WTC11 (cell line): ENCODE measurements at places on chromosomes 7 and 10. TPM values are rescaled to one million over a fixed set of nuclear protein-coding genes. Genes with fewer than 3 reads are reported as not detected.

The VIPR2 gene
- 7.5 to 7.8 TPM (median 7.6 TPM) in 3 replicates for total RNA-seq

The LBX1 gene
- total RNA-seq = not detected in 3 replicates

The IL2RA gene
- 0.31 to 0.41 TPM (median 0.32 TPM) in 3 replicates for total RNA-seq

The NPY4R2 gene
- not detected in 3 replicates for total RNA-seq

The FERD3L gene
- total RNA-seq = not detected in 3 replicates

The TMEM270 gene
- total RNA-seq = 0.28 TPM in 1 of 3 replicates, not detected in the others

The ERV3-1 gene
- total RNA-seq = 10.2 to 12.1 TPM (median 11.5 TPM) in 3 replicates

The CYP2C18 gene
- total RNA-seq = 0.07 to 0.28 TPM (median 0.14 TPM) in 3 replicates

DNA sequence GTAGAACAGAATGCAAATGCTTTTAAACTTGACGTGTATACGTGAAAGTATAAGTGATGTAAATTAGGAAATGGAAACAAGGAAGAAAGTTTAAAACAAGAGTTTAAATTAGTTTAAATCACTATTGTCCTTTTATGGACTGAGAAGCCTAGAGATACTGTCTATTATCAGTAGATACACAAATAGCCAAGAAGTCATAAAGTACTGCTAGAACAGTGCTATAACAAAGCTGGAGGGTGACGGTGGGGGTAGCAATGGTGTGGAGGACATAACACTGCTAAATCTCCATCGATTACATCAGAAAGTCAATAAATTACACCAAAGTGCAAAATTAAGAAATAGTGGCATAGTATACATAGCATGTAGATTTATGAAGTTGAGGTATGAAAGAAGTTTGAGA lies 50.1 kb upstream of the CAV2 start:
- no peak for DNase-seq

GRCh38 chr7:48158404-48158803 lies 12.9 kb upstream of the ABCA13 start:
- DNase-seq = no peak

- DNase-seq = no peak
These were observed 67.5 kb upstream of the INSIG1 start for GRCh38 chr7:155230169-155230593.

DNA sequence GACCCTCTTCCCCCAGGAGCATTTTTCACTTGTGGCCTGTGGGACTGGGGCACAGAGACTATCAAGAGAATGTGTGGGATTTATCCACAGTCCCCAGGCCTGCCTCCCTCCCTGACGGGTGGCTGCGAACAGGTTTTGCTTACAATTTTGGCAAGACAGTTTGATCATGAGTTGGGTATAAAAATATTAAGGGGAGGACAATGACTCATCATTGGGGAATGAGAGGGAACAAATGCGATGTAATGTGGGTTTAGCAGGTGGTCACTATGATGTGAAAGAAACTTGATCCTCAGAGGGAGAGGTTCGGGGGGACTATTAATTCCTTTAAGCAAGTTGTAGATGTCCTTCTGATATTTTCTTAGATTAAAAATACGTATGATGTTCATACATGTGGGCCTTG lies 52.2 kb downstream of the EMX2 start:
- no peak for DNase-seq

- DNase-seq = no peak
These were observed 541.7 kb upstream of the ANKRD30A start for GRCh38 chr10:36583690-36584089.
